ENCODE measurements at places on chromosomes 1 and 21. TPM values are rescaled to one million over a fixed set of nuclear protein-coding genes. Genes with fewer than 3 reads are reported as not detected.
A peak's percentile ranks its signal among the peaks of the same experiment; 100 is the strongest.

DNA sequence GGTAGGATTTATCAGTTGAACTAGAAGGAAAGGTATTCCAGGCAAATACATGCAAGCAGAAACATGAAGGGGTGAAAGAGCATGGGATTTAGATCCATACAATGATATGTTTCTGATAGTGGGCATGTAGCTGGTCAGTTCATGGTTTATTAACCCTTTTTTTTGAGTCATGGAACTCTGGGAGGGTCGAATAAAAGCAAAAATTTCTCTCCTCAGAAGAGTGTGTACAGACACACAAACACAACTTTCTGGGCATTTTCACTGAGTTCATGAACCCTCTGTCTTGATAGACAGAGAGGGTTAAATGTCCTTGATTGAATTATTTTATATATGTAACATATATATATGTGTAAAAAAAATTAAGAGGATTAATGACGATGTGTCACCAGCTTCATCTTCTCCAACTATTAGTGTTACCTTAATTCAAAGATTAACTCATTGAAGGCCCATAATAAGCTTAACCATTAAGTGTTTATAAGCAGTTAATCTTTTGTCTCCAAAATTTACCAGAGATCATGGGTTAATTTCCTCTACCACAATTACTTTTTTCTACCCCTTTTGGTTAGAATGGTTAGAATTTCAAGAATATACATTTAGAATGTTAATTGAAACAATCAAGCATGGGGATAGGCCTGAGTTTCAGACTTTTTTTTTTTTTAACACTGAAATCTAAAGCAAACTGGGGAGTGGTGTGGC, 4.6 kb downstream of the JUN start:
- peak; percentile 45 for DNase-seq

The FAM163A gene
- 0.53 TPM for polyA plus RNA-seq

The AJAP1 gene
- 0.27 TPM for polyA plus RNA-seq

The RER1 gene
- polyA plus RNA-seq, result 106 TPM

The STIL gene
- polyA plus RNA-seq, result 5.0 TPM

The MARK1 gene
- under 0.01 TPM for polyA plus RNA-seq

DNA sequence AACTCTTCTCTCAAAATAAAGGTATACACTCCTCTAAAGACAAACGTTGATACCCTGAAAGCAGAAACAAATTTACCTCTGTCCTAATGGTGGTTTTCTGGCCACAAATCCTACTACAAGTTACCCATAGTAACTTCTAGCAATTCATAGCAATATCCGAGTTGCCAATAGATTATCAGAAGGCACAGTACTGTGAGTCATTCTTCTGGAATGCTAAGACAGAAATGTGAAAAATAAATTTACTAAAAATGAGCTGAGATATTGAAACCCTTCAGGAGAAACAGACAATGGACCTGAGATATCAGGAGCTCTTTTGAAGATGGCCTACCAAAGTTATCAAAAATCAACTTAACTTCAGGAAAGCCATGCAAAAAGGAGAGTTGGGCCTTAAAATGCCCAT, 715.0 kb upstream of the ADAMTS5 start:
- DNase-seq, result no peak

DNA sequence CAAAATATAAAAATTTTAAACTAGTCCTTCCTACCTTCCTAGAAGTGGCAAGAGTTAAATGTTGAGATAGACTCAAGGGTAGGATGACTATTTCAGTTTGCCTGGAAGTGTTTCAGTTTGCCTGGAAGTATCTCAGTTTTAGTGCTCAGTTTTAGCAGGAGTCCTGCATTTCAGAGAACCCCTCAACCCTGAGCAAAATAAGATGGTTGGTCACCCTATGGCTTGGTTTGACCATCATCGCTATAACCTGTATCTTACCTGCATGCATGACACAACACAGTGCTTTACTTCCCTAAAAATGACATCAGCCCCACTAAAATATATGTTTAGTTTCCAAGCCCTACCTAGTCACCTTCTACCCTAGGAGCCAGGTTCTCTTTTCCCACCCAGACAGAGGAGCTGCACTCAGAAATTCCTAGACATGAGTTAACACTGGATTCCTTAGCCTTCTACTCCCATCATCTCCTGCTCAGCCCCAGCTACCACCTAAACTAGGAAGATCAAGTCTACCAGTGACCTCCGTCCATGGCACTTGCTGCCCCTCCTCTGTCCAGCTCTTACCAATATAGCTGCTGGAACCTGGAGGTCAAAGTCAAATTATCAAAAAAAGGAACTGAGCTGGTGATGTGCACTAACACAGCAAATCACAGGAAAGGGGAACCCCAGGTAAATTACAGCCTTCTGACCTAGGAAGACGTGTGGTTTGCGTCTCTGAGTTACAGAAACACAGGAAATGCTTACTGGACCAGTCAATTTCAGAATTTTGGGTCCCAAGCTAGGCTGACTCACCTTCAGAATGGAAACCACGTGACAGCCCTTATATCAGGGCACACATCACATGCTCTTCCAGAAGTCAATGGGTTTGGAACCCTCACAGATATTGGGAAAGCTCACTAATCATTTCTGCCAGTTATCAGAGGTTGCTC, 2.2 kb upstream of the G0S2 start:
- DNase-seq, result no peak

All from small intestine (tissue), 16 donors.